Stimulated activated CD4-positive, alpha-beta T cell treated with anti-CD3 and anti-CD28 coated beads, Interleukin-1b, Interleukin-23, amount 100 ng/mL, for 1 hour (primary cell): ENCODE measurements at places on chromosomes 1 and 21.

DNA sequence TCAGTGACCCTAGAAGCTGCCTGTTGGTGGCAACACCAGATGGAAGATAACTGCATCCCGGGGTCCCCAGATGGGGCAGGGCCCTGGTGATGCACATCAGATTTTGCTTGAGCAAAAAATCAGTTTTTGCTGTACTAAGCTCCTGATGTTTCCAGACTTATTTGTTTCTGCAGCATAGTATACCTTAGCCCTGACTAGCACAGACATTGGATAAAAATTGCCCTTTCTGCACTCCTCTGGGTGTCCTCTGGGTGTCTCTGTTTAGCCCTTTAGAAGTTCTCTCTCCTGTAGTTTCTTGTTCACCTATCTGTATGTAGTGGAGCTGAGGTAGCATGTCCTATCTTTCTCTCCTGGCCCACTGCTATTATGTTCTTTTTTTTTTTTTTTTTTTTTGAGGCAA lies 30.3 kb upstream of the PLA2G2C start:
- DNase-seq: no peak

GRCh38 chr1:224641030-224641429 lies 24.9 kb downstream of the CNIH3 start:
- no peak for DNase-seq

DNA sequence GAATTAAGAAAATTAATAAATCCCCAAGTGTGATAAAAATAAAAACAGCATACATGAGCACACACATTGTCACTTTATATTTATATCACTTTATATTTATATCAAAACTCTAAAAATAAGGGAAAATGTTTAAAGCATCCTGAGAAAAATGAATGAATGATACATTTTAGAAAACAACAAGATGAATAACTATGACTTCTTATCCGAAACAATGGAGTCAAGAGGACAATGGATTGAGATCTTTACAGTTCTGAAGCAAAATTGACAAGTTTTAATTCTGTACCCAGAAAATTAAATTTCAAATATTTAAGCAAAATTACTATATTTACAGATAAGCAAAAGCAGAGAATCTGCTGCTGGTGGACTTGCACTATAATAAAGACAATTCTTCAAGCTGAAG lies 512.6 kb downstream of the MRPL39 start:
- no peak for DNase-seq

DNA sequence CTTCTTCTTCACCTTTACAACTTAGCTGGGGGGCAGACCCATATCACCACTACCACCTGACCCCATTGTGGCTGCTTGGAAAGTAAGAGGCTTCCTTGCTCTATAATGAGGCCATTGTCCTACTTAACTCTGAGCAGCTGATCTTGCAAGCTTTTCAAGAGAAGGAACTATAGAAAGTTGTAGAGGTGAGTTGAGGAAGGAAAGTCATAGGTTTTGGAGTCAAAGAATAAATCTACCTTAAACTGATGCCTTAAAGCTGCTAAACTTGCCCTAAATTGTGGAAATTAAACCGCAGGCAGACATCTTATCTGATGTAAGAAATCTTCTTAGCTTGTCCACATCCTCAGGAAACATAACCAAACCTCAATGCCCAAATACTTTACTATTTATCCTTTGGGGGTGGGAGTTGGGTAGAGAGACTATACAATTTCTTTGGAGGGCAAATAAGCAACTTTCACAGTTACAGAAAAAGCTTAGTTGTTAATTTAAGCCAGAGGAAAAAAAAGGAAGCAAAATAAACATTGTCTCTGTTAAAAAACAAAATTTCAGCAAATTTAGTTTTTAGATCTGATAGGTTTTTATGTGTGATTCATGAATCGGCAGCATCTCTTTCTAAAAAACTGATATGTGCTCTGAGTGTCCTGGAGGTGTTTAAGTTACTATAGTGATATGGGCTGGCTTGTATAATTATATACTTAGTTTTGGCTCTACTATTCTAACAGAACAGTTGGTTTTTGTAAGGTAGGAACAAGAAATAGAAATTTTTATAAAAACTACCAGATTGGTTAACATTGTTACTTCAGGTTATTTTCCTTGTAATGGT lies 4.7 kb downstream of the IL23R start:
- no peak for DNase-seq

DNA sequence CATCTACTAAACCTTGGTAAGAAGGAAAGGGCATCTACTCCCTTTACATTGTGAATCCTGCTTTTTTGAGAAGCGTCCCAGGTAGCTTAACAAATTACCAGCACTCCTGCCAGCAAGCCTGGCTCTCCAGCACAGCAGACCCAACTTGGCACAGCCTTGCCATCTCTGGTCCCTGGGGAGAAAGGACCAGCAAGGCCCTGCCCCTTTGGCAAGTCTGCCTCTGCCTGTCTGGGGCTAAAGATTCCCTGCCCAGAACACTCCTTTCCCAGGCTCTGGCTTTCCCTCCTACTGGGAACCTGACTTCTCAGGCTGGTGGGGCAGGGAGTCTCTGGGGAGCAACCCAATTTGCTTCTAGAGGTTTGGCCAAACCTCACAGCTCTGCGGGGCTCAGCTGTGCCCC lies 68.5 kb downstream of the ATP2B4 start:
- DNase-seq: no peak

DNA sequence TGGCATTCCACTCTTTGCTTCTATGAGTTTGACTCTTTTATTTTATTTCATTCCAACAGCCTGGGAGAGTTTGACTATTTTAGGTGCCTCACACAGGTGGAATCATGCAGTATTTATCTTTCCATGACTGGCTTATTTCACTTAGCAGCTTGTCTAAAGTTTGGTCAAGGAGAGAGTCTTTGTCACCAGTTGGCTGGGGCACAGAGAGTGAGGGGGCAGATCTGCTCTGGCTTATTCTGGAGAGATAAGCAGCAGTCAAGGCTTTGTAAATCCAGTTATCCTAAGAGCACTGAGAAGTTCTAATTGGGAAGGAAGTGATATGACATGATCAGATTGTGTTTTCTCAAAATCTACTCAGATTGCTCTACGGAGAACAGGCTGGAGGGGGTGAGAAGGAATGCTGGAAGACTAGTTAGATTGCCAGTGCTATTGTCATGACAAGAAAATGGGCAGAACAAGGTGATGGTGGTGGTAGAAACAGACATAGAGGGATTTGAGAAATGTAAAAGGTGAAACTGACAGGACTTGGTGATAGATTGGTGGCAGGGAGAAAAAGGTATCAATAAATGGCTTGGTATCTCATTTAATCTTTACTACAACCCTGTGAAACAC lies 12.1 kb upstream of the CTTNBP2NL start:
- DNase-seq: no peak
